Renal cortical epithelial cell (primary cell): ENCODE measurements at places on chromosomes 11 and 22. TPM values are rescaled to one million over a fixed set of nuclear protein-coding genes. Genes with fewer than 3 reads are reported as not detected.

DNA sequence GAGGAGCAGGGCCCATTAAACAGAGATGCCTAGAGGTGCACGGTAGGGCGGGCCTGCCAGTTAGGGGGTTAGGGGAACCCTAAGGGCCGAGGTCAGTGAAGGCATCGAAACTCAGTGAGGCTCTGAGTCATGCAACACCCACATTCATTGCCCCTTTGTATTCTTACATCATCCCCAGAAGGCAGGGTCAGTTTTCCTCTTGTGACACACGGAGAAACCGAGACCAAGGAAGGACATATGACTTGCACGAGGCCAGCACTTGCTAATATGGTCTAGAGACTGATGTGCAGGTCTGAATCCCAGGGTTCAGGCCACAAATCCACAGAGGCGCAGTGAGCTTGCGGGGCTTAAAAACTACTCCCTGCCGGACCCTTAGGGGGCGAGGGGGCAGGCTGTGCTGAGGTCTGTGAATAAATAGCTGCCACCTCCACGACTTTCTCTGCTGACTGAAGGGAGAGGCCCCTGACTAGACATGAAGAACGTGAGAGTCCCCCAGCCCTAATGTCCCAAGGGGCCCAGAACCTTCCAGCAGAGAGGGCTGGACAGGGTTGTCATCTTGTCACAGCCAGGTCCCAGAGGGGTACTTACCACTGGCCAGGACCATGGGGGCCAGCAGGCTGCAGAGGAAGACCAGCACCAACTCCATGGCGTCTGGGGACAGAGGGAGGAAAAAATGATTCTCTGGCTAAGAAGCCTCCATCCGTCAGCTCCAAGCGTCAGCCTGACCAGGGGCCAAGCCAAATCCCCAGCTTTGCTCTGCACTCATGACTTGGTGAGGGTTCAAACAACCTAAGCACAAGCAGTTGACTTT, 17.8 kb upstream of the FXYD2 start:
- peak; percentile 59 for DNase-seq

GRCh38 chr22:44369916-44370801, 57.4 kb upstream of the SHISAL1 start:
- no peak for DNase-seq

- DNase-seq: no peak
These were observed 44.5 kb upstream of the FGF3 start for GRCh38 chr11:69863544-69864200.

- DNase-seq: no peak
These were observed 154.6 kb downstream of the SNX19 start for GRCh38 chr11:130761560-130762220.

- DNase-seq: no peak
These were observed 57.2 kb upstream of the SHANK2 start for GRCh38 chr11:71309611-71310010.

DNA sequence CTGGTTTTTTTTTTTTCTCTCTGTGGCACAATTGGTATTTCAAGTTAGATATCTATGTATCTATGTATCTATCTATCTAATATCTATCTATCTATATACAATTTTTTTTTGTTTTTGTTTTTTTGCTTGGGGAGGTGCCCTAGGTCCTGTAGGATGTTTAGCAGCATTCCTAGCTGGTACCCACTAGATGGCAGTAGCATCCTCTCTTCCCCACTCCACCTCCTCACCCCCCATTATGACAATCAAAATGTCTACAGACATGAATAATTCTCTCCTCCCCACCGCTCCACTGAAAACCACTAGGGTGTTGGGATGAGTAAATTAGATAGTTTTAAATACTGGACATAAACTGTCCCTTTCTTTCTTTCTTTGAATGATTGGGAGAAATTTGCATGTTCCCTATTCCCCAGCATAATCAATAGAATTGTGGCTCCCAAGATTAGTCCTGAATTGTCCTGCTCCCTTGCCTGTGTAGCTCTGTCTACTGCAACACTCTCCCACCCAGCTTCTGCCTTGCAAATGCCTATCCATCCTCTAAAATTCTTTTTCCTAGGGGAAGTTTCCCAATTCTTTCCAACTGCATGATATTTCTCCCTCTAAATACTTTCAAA, 1152.4 kb downstream of the LRRC4C start:
- DNase-seq: peak; percentile 57

DNA sequence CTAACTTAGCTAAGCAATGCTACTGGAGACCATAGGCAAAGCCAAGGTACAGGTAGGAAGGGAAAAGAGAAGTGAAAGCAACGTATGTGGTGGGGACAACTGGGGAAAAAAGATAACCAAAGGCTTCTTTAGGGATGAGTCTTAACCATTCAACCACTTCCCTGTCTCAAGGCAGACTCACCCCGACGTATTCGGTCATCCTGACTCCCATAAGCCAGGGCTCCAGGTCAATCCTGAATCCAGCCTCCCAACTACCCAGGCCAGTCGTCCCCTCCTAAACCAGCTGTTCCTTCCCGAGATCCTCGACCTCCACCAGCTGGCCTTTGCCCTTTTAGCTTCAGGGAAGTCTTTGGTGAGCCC, 330 bp downstream of the ACP2 start:
- DNase-seq: no peak

- DNase-seq: no peak
These were observed 21.1 kb upstream of the PLET1 start for GRCh38 chr11:112281726-112282125.

- no peak for DNase-seq
These were observed 50.7 kb downstream of the OTOG start for GRCh38 chr11:17597770-17598169.

- DNase-seq: no peak
These were observed 4.5 kb downstream of the CD81 start for GRCh38 chr11:2381494-2382128.

FLRT1 gene
- 0.05 TPM in 1 of 2 replicates, not detected in the other for total RNA-seq

ZC3H12C gene
- 24.1 and 25.9 TPM in 2 replicates for total RNA-seq

UBE4A gene
- 34.0 and 42.2 TPM in 2 replicates for total RNA-seq

OR8G1 gene
- total RNA-seq: not detected in 2 replicates

DAGLA gene
- 1.7 and 6.8 TPM in 2 replicates for total RNA-seq

PGGHG gene
- total RNA-seq: 8.8 and 12.9 TPM in 2 replicates
